ENCODE measurements at places on chromosomes 2 and 18.
A peak's percentile ranks its signal among the peaks of the same experiment; 100 is the strongest.

- DNase-seq, result no peak
These were observed 1.1 kb upstream of the NEURL3 start for GRCh38 chr2:96506016-96506906.

DNA sequence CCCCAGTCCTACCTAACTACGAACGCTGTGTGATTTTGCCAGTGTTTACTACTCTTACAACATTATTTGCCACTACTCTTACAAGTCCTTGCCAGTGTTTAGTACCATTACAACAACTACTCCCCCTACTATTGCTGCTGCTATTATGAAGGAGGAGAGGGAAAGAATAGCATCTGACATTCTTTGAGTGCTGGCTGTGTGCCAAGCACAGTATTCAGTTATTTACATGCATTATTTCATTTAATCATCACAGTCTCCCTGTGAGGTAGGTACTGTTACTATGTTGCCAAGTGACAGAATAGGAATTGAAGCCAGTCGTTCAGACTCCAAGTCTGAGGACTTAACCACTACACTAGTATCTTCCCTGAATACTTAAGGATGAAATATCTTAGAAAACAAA is 185.9 kb upstream of the FOSL2 start:
- peak; percentile 67 for DNase-seq

- no peak for DNase-seq
These were observed 847.3 kb upstream of the ACVR2A start for GRCh38 chr2:146997488-146997887.

- DNase-seq, result no peak
These were observed 149.9 kb downstream of the RBM43 start for GRCh38 chr2:151111599-151112278.

GRCh38 chr2:88416016-88416663 is 36.4 kb downstream of the FOXI3 start:
- no peak for DNase-seq

- DNase-seq, result no peak
These were observed 6.6 kb downstream of the ARHGAP25 start for GRCh38 chr2:68741238-68741637.

GRCh38 chr2:158740127-158740526 is 55.0 kb upstream of the DAPL1 start:
- DNase-seq, result no peak

DNA sequence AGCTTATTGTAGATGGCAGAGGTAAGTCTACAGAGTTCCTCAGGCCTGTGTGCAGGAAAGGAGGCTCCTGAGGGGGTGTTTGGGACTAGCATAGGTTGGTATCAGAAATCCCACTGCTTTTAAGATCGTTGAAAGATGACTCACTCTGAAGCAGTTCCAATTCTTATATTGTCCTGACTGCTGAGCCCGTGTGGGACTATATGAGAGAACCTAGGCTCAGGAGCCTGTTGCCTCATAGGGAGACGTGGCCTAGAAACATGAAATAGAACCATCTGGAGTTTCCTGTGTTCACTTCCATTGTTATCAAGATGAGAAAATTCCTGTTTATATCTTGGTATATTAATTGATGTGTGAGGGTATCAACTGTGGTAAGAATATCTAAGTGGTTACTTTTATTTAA is 5.7 kb downstream of the CCT7 start:
- DNase-seq, result no peak

- no peak for DNase-seq
These were observed 467.5 kb downstream of the XIRP2 start for GRCh38 chr2:167355821-167356220.

All from NCI-H345 (cell line).